ENCODE measurements at places on chromosomes 5 and 9.

GRCh38 chr5:16549491-16550206 lies 67.1 kb downstream of the RETREG1 start:
- no peak for DNase-seq

DNA sequence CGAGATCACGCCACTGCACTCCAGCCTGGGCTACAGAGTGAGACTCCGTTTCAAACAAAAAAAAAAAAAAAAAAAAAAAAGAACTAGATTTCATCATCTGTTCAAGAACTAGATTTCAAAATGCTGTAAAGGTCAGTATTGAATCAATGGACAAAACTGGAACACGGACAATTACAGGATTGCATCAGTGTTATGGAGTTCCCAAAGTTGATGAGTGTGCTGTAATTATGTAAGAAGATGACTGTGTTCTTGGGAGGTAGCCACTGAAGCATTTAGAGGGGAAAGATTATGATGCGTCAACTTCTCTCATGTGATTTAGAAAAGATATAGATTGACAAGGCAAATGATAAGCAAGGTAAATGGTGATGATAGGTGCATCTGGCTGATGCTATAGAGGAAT lies 6.5 kb downstream of the FAM240B start:
- DNase-seq: no peak

DNA sequence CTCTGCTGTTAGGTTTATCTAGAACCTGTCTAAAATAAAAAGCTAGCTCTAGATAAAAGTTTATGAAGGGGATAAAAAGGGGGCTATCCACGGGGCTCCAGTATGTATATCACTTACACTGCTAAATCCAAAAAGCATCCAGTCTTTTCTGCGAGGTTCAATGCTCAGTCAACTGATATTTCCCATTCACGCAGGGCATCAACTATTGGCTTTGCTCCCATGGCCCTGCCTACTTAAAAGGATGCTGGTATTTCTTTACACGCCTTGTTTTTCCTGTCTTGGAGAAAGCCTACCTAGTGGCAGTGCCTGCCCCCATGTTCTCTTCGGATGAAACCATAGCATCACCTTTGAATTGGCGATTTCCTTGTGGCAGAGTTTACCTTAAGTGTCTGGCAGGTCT lies 8.1 kb downstream of the SPRY4 start:
- DNase-seq: no peak

DNA sequence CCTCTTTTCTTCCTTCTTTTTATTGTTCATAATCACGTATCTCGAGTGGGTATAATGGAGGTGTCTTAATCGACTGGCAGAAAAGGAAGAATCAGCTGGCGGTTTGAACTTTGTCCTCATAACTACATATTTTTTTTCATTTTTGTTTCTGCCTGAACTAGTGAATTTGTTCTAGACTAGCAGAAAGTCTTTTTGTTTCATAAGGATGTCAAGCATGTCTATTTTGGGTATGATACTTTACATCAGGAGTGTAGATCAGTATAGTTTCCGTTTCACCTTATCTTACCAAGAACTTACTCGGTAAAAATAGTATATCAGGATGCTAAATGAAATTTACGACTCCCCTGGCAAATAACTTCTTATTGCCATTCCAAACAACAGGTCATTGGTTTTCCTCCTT lies 278.9 kb downstream of the CHSY3 start:
- no peak for DNase-seq

DNA sequence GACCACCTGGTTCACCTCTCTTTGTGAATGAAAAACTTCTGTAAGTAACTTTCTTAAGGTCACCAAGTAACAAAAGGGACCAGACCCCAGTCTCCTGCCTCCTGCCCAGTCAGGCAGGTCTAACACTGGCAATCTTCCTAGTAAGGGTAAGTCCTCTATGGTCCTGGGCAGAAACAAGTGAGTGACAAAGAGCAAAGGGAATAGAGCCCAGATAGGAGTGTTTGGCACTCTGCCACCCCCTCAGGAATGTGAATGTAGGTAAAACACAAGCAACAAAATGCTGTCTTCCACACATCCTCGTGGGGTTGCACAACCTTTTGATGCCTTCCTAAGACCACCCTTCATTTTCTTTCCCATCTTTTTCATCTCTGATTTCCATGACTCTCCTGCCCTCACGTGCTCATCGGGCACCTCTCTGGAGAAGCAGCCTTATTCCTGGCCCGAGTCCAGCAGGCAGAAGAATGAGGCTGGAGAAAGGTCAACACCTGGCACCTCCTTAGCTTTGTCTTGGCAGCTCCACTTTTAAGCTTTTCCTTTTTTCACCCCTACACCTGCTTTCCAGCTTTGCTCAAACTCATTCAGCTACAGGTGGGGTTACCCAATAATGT lies 90.2 kb upstream of the LHFPL2 start:
- no peak for DNase-seq

DNA sequence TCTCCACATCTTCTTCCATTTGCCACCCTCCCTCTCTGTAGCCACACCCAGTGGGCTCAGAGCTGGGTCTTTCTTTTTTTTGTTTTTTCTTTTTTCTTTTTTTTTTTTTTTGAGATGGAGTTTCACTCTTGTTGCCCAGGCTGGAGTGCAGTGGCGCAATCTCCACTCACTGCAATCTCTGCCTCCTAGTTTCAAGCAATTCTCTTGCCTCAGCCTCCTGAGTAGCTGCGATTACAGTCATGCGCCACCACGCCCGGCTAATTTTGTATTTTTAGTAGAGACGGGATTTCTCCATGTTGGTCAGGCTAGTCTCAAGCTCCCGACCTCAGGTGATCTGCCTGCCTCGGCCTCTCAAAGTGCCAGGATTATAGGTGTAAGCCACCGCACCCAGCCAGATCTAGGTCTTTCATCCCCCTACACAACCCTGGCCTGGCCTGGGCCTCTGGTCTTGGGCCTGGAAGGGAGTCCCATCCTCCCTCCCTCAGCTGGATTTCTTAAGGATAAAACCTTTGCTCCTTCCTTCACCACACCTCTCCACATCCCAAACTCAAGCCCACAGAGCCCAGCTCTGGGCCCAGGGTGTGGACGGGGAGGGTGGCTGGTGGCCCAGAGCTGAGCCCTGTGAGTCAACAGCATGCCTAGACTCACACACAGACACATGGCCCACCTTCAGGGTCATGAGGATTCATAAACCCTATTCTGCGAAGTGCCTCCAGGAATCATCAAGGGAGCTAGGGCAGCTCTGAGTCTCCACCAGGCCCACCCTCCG lies 18.8 kb upstream of the KCNIP1 start:
- DNase-seq: no peak

- no peak for DNase-seq
Measured at GRCh38 chr9:16721972-16722371, 148.5 kb downstream of the BNC2 start.

DNA sequence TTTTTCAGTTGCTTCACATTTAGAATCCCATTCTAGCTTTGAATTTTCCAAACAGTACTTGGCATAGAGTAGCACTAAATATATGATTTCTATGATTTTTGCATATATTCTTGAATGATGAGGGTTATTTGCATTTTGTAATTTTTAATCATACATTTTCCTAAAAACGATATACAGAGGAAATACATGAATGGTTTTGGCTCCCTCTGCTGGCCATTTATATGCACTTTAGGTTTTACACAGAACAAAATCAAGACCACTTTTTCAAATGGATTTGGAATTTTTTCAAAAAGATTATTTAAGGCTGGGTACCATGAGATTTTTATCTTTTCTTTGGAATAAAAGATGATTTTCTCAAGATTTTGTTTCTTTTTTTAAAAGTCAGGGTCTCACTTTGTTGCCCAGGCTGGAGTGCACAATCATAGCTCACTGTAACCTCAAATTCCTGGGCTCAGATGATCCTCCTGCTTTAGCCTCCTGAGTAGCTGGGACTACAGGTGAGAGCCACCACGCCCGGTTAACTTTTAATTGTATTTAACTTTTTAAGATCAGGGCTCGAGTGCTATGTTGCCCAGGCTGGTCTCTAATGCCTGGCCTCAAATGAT lies 16.7 kb upstream of the COMMD10 start:
- DNase-seq: no peak

DNA sequence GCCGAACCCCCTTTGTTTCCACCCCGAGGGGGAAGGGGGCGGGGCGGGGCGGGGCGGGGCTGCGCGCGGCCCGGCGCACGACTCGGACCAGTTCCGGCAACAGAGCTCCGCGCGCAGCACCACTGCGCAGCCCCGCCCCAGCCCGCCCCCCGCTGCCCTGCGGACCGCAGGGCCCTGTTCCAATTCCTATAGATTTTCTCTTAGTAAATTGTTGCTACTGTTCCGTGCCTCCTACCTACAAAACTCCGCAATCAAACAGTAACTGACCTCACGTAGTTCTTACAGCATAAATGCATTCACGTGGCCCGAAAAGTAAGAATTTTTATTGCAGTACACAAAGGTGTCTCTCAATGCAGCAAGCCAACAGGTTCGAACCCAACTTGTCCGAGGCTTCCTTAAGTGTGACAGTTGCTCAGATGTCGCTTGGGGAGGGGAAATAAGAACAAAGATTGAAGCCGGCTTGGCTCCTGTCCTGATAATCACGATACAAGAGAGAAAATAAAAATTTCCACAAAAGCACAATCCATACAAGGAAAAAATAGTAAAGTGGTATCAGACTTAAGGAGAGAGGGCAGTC lies 1.2 kb upstream of the RNF38 start:
- DNase-seq: peak; percentile 66

Data from activated CD8-positive, alpha-beta memory T cell treated with anti-CD3 and anti-CD28 coated beads for 1 hour (primary cell).